Mesothelial cell of epicardium (in vitro differentiated cells): ENCODE measurements at places on chromosomes 12 and 14. TPM values are rescaled to one million over a fixed set of nuclear protein-coding genes. Genes with fewer than 3 reads are reported as not detected.

Gene KRT75
- total RNA-seq = not detected in 3 replicates

Gene TRHDE
- total RNA-seq = 1.0 to 1.7 TPM (median 1.4 TPM) in 3 replicates

Gene SLC35F4
- not detected in 3 replicates for total RNA-seq

Gene DNAJC22
- total RNA-seq = 13.2 to 15.3 TPM (median 14.4 TPM) in 3 replicates

Gene NR2C1
- 51.9 to 53.9 TPM (median 52.4 TPM) in 3 replicates for total RNA-seq

Gene AQP2
- total RNA-seq = not detected in 3 replicates

Gene CPM
- 1.1 to 2.2 TPM (median 2.2 TPM) in 3 replicates for total RNA-seq
